ENCODE measurements at places on chromosomes 5 and 9.

- peak; percentile 85 for DNase-seq
Observed at GRCh38 chr5:132775476-132775961, 1.5 kb downstream of the SEPTIN8 start.

DNA sequence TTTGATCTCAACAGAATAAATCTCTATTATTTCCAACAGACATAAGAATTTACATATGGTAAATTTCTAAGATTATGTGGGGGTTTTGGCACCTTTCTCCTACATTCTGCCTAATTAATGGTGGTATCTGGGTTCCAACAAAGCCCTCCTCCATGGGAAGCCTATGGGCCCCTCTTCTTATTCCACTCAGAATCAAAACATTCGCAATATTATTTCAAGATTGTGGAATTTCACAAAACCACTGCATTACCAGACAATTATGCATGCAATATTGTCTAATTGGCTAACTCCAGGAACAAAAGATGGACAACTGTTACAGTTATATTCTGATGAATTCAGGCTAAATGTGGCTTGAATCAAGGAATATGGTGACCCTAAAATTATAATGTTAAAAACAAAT lies 434.0 kb downstream of the NFIB start:
- DNase-seq, result no peak

GRCh38 chr5:14628346-14628745 lies 36.2 kb upstream of the OTULIN start:
- DNase-seq, result peak; percentile 14

GRCh38 chr5:111741278-111741677 lies 15.7 kb downstream of the NREP start:
- DNase-seq, result no peak

DNA sequence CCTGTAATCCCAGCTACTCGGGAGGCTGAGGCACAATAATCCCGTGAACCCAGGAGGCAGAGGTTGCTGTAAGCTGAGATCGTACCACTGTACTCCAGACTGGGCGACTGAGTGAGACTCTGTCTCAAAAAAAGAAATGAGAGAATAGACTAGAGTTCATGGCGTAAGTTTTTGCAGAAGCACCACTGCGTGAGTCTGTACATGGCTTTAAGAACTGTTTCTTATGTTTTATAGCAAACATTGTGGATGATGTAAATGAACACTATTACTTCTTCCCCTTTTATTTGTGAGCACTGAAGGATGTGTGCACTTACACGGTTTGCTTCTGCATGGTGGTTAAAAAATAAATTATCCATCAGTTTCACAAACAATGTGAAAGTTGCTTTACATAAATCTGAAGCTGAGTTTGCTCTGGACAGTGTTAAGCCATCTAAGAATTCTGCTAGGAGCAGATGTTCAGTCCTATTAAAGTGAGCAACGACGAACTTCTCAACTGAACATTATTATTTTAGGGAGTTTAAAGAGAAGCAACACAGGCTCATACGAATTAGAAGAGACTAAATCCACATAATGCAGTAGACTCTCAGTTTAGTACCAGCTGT lies 52.5 kb downstream of the ZFAND5 start:
- DNase-seq, result no peak
